ENCODE measurements at places on chromosomes 5 and 9. TPM values are rescaled to one million over a fixed set of nuclear protein-coding genes. Genes with fewer than 3 reads are reported as not detected.

DNA sequence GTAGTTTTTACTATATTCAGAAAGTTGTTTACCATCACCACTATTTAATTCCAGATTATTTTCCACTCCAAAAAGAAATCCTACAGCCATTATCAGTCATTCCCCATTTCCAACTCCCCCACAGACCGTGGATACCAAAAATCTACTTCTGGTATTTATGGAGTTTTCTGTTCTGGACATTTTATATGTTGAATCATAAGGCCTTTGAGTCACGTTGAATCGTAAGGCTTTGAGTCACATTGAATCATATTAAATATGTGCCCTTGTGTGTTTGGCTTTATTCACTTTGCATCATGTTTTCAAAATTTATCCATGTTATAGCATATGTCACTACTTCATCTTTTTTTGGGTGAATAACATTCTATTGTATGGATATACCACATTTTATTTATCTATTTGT lies 454.1 kb upstream of the NUDT12 start:
- DNase-seq, result peak; percentile 29

The LRRC19 gene
- polyA plus RNA-seq, result not detected

- no peak for DNase-seq
These were observed 86.9 kb downstream of the UBE2QL1 start for GRCh38 chr5:6535594-6535993.

DNA sequence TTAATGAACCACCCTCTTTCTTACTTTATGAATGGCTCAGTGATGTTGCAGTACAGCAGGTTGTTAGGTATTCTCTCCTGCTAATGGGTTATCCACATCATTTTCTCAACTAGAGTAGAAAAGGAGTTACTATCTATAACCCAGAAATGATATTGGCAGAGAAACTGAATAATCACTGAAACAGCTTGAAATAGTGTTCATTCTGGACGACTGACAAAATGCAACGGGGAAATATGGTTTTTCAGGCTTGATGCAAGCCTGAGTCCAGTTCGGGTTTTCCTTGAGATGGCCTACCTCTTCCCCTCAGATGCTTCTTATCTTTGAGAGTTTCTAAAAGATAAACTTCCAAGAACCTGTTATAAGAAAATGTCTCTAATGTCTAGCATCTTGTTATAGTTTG lies 187.3 kb downstream of the RAB3C start:
- no peak for DNase-seq

- no peak for DNase-seq
These were observed 4.6 kb downstream of the DBH start for GRCh38 chr9:133640580-133641395.

The IL4 gene
- polyA plus RNA-seq, result not detected

DNA sequence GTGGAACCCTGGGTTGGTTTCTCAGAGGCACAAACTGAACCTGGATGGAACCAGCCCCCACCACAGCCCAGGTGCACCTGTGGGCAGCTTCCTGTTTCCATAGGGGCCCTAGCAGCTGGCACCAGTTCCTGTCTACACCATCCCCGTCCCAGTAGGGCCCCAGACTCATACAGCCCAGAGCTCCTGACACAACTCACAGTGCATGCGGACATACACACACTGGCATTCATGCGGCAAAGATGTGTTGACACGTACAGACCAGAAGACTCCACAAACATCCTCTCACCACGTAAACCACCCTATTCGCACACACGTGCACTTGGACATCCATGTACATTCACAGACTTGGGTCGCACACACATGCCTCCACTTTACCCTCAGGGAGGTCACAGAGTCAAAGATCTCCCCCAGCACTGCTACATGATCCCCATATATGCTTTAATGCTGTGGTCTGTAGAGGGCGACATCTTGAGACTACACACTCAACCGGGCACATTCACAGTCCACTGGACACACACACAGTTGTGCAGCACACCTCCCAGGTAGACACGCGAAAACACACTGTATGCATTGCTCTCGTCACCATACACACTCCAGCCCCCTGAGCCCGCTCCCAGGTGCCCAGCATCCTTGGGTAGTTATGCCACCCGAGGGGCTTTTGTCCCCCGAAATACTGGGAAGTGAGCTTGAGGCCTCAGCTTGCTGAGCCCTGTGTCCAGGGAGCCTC lies 22.4 kb downstream of the CXXC5 start:
- no peak for DNase-seq

- no peak for DNase-seq
These were observed 9.9 kb downstream of the GFPT2 start for GRCh38 chr5:180343110-180343830.

DNA sequence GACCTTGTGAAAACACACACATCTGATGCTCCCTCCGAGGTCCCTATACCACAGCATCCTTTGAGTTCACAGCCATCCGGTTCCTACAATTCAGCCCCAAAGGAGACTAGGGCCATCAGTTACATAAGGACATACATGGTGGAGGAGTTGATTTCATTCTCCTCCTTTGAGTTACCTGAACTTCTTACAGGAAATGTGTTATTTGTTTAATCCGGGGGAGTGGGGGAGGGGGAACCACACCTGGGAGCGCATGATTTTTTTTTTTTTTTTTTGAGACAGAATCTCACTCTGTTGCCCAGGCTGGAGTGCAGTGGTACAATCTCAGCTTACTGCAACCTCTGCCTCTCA lies 30.7 kb downstream of the SEMA4D start:
- no peak for DNase-seq

DNA sequence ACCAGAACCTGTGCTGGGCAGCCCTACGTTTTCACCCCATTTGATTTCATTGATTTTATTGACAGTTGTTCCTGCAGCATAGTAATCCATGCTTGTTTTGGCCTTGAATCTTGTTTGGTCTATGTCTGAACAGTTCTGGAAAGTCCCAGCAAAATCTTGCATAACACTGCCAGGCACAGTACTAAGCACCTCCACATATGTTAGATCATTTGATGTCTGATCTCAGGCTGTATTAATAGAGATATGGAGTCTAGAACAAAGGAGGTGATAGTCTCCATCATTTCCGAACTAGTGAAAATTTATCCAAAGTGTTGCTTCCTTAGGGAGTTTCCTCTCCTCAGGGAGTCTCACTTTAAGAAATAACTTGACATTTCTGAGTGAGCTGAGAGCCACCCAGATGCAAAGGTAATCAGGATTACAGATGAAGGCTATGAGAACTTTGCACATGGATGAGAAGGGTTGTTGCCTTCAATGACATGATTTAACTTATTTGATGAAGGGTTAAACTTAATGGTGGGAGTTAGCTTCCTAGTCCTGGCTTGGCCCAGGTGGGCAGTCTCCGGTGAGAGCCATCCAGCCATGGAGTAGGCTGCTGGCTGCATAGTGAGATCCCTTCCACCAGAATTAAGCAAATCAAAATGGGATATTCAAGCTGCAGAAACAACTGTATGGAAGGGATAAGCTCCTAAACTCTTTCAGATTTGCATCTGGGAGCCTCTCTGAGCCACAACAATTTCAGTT lies 173.8 kb upstream of the MVB12B start:
- DNase-seq, result no peak

The TEX53 gene
- not detected for polyA plus RNA-seq

- DNase-seq, result no peak
These were observed 553.2 kb downstream of the MAT2B start for GRCh38 chr5:164058621-164059020.

The CETN3 gene
- polyA plus RNA-seq, result 2.2 TPM

- DNase-seq, result no peak
These were observed 4.8 kb downstream of the ECSCR start for GRCh38 chr5:139457653-139458306.

DNA sequence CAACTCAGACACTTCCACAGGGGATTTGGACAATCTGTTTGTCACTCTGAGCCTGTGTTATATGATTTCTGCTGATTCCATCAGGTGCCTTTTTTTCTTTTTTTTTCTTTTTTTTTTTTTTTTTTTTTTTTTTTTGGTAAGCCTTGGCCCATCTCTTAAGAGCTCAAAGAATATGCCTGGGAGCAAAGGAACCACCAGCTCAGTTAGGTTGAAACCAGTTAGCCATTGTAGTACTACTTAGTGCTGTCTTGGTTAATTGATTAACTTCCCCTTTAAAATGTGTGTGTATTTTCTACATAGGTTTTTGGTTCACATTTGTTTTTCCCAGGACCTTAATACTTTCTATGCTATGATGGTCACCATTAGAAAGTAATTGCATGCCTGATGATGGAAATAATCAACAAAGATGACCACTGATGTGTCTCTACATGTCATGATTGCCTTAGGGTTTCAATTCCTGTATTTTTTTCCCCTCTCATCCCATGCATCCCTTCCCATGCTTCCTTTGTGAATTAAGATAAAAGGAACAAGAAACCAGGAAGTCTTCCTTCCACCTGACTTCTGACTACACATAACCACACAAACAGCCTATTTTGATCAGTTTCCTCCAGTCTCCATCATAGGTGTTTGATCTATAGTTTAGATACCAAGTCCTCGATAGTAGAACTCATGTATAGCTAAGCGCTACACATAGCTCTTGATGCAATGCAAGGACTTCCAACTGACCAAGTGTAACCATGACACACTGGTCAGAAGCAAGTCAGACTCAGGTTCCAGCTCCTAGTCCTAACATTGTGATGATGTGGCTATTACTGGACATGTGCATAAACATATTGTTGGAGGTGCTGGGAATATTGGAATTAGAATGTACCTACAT lies 306.1 kb downstream of the EFNA5 start:
- no peak for DNase-seq

The STING1 gene
- 194 TPM for polyA plus RNA-seq

GRCh38 chr9:21611891-21612290 lies 129.8 kb upstream of the IFNE start:
- no peak for DNase-seq

DNA sequence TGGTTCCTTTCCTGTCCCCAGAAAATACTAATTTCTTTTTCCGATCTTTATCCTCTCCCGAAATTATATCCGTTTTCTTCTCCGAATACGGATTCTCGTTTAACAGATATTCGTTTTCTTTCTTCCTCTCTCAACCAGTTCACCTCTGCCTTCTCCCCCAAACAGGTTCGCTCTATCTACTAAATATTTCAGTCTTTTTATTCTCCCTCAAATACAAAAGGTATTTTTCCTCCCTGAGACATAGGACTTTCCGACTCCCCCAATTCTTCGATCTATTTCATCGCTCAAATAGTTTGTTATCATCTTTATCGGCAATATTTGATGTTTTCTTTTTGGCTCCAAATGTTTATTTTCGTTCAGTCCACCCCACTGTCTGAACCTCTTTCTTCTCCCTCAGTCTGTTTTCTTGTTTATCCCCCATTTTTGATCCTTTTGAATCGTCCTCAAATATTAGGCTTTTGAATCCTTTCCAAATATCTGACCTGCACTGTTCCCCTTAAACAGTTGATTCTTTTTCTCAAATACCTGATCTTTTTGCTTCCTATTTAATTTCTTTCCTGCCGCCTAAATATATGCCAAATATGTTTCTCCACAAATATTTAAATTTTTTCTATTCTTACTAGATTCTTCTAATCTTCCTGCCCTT lies 4.4 kb downstream of the PITX1 start:
- no peak for DNase-seq

- DNase-seq, result no peak
These were observed 5.0 kb downstream of the CDC42SE2 start for GRCh38 chr5:131268758-131269370.

The SPATA31E1 gene
- polyA plus RNA-seq, result not detected

GRCh38 chr9:124366476-124367220 lies 48.6 kb downstream of the PSMB7 start:
- no peak for DNase-seq

DNA sequence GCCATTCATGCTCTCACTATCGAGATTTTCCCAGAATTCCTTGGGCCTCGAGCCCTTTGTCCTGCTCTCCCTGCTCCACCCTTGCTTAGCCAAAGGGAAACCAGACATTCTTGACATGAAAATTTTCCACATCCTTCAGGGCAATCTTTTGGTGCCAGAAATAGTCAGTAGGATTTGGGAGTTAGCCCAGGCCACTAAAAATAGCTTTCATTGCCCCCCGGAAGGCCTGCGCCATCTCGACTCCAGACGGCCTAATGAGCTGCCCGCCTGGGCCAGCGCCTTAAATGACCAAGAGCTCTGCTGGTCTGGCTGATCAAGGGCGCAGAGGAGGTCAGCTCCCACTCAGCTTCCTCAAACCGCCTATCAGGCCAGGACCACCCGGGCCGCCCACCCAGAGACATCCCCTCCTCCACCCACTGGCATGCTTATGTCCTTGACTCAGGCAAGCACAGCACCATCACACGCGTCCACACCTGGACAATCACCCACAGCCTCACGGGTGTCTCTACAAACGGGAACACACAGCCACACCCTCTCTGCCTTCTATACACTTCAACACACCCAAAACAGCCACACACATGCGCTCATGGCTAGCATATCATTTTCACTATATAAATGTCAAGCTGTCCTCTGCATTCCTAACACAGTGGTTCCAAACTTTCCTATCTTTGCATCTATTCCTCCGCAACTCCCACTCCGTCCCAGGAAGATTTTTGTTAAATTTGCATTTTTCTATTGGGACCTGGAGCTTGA lies 20.9 kb downstream of the DUSP1 start:
- DNase-seq, result no peak

DNA sequence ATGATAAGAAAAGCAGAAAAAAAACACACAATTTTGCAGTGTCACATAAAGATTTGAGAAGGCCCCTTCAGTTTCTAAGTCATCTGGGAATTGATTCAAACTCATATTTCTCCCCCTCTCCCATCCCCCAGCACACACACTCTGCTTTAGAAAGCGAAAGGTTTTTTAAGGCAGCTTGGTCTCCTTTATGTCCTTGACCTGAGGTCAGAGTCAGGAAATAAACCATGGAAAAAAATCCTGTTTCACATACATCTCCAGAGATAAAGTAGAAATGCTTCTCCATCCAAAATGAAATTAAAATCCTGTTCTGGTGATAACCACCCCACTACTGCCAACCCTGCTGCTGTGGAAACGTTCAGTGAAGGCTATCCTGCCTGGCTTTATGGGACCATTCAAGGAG lies 52.6 kb downstream of the TMEM252 start:
- DNase-seq, result no peak

GRCh38 chr5:74888117-74888516 lies 21.9 kb upstream of the FAM169A start:
- no peak for DNase-seq

GRCh38 chr5:68021916-68022315 lies 193.6 kb upstream of the PIK3R1 start:
- no peak for DNase-seq

GRCh38 chr5:45399041-45399440 lies 297.1 kb downstream of the HCN1 start:
- no peak for DNase-seq

The PRDM9 gene
- not detected for polyA plus RNA-seq

Data from BJ (cell line).